ENCODE measurements at places on chromosomes 2 and 18.

DNA sequence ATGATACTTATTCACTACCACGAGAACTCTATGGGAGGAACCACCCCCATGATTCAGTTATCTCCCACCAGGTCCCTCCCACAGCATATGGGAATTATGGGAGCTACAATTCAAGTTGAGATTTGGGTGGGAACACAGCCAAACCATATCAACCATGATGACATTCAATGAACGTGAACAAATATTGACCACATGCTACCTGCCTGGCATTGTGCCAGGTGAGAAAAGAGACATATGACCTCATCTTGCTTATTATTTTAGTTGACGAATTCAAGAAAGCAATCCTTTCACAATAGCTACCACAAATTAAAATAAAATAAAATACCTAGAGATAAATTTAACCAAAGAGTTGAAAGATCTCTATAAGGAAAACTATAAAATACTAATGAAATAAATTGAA lies 286.5 kb upstream of the CRIM1 start:
- DNase-seq = no peak

DNA sequence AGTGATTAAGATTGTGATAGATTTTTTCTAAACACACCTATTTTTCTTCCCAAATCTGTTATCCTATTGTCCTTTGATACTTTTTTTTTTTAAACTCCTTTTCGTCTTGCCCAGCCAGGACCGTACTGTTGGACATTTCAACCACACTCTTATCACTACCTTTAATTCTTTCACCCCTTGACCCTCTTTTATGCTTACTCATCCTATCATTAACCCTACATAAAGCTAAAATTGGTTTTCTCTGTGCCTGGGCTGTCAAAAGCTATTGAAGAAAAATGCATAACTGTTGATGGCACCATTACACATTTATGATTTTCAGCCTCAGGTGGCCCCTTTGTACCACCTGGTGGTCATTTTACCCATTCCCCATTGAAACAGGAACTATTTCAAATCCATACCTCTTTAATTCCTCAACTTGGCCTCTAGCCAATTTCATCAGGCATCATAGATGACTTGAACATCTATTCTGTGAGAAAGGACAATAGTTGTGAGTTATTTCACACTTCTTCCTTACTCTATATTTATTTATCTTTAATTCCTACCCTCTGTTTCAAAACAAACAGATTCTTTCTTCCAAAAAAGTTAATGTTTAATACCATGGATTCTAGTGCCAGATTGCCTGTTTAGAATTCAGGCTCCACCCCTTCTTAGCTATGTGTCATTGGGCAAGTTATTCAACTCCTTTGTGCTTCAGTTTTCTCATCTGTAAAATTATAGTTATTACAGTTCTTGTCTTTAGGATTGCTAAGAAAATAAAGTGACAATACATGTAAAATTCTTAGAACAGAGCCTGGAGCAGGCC lies 258.6 kb downstream of the CAMKMT start:
- no peak for DNase-seq

GRCh38 chr2:167462379-167462778 lies 574.1 kb downstream of the XIRP2 start:
- no peak for DNase-seq

DNA sequence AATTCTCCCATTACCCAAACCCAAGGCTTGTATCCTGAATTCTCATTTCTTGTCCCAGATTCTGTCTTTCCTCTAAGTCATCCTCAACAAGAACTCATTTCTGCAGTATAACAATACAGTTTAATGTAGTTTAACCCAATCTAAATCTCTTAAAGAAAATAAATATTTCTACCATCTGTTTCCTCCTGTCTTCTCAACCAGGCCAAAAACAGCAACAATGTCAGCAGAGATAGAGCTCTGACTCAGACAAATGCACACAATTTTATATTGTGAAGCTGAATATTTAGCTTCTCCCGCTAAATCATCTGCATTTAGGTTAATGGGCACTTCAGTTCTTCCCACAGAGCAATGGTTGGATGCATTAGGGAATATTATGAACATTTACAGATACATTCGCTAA lies 35.7 kb upstream of the KYNU start:
- no peak for DNase-seq

- no peak for DNase-seq
Observed at GRCh38 chr2:75007061-75007460, 48.6 kb downstream of the POLE4 start.

GRCh38 chr2:9010866-9011265 lies 7.4 kb upstream of the MBOAT2 start:
- no peak for DNase-seq

GRCh38 chr2:79638410-79638809 lies 125.6 kb downstream of the CTNNA2 start:
- DNase-seq = no peak

GRCh38 chr2:127701651-127702394 lies 526 bp downstream of the SFT2D3 start:
- peak; percentile 56 for DNase-seq

DNA sequence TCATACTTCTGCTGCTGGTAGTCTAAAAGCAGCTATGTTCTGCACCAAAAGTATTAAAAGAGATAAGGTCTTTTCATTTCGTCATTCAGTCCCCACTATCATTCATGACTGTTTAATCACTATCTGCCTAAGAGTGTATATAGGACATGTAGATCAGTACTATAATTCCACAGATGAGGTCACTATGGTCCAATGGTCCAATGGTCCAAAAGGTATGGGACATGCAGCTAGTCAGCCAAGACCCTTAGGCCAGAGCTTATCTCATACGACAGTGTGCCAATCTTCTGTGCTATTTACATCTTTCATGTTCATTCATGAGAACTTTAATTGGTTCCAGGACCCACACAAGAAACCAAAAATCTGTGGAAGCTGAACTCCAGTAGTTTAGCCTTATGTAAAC lies 42.6 kb upstream of the SDC1 start:
- no peak for DNase-seq

DNA sequence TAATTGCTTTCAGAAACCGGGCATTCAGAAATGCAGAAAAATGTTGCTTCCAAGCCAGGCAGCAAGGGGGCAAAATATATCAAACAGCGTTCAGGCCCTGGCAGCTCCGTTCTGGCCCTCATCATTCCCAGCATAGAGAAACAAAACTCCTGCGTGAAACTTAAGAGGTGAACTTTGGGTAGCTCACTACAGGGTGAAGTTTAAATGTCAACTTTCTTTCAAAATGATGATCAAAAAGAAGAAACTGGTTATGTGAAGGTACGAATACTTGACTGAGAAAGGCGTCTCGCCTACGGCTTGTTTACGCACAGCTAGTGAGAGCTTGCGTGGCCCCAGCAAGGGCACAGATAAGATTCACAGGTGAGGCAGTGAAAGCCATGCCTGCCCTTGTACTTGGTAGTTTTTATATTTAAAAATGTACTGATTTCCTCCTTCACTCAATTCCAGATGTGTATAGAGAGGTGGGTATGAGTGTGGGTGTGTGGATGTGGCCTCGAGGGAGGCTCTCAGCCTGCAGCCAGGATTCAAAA lies 127.5 kb downstream of the NFATC1 start:
- DNase-seq = no peak

DNA sequence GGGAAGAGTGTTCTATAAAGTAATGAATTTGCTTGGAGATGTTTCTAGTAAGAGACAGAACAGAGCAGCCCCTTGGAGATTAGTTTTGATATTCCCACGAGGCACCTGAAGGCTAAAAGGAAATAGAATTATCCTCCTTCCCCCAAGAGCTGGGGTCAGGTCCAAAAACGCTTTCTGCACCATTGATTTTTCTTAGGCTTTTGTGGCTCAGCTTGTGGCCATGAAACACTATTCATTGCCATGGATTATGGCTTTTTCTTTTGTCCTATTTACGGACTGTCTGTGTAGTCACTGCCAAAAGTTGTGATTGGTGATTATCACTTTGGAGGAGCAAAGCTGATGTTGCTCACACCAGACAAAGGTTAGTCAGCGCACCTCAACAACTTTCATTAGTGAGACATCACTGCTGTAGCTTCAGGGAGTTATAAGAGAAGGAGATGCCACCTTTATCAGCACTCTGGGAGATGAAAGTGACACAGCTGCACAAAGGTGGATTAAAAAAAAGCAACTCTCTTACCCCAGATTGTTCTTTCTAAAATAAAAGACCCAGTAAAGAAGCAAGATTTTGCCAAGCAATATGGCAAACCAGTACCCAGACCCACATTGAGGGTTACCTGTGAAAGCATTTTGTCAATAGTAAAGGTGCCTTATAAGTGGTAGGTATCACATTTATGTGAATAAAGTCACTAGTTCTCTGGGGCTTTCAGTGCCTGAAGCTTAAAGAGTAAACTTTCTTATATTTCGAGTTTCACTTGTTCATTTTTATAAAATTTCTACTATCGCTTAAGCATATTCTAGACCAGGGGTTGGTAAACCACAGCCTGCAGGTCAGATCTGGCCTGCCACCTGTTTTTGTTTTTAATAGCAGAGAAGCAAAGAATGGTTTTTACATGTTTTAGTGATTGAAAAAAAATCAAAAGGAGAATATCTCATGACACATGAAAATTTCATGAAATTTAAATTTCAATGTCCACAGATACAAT lies 10.6 kb downstream of the CXCR4 start:
- no peak for DNase-seq

GRCh38 chr18:80104364-80104779 lies 4.7 kb upstream of the ADNP2 start:
- DNase-seq = no peak

GRCh38 chr18:29251681-29252080 lies 1074.8 kb upstream of the CDH2 start:
- DNase-seq = no peak

DNA sequence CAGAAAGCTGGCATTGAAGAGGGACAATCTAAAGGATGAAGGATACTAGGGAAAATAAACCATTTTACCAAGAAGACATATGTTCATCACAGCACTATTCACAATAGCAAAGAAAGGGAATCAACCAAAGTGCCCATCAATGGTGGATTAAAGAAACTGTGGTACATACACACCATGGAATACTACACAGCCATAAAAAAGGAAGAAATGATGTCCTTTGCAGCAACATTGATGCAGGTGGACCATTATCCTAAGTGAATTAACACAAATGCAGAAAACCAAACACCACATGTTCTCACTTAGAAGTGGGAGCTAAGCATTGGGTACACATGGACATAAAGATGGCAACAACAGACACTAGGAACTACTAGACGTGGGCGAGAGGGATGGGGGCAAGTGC lies 7.2 kb upstream of the MFF start:
- DNase-seq = no peak

GRCh38 chr2:908568-908967 lies 42.1 kb upstream of the SNTG2 start:
- no peak for DNase-seq

DNA sequence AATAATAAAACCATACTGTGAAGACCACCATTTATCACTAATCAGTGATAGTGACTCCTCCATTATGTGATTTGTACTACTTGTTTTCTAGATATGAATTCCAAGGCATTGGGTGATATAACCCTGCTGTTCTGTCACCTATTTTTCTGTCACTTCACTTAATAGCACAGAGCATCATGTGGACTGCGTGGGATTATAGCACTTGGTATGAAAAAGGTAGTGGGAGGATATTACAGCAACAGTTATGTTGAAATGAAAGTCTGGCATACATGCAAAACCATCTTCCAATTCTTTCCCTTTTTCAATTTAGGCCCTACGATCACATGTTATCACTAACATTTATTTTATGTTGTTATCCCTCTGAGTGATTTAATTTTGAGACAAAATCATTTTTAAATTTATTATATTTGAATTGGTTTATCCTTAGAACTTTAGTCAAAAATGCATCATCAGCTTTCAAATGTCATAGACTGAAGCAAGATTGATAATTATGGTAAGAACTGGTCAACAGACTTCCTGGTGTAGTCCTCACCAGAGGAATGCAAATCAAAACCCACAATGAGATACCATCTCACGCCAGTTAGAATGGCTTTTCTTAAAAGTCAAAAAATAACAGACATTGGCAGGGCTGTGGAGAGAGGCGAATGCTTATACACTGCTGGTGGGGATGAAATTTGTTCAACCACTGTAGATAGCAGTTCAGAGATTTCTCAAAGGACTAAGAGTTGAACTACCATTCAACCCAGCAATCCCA lies 242.6 kb downstream of the IKZF2 start:
- no peak for DNase-seq

DNA sequence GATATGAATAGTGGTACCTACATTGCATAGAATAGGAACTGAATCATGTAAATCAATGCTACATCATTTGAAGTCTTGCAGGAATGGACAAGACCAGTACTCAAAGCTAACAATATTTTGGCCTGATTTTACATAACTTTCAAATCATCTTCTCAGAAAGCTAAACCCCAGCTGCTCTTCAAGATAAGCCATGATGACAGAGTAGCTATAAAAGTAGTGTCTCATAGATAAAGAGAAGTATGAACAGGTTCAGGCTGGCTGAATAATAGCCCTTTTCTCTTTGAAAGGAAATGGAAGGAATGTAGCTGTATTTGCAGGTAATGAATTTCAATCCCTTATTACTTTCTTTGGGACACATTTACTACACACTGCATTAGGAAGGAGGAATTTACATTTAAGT lies 28.2 kb downstream of the TSPYL6 start:
- no peak for DNase-seq

- DNase-seq = no peak
Observed at GRCh38 chr2:128502200-128502599, 183.5 kb upstream of the HS6ST1 start.
